ENCODE measurements at places on chromosomes 6 and 20.

DNA sequence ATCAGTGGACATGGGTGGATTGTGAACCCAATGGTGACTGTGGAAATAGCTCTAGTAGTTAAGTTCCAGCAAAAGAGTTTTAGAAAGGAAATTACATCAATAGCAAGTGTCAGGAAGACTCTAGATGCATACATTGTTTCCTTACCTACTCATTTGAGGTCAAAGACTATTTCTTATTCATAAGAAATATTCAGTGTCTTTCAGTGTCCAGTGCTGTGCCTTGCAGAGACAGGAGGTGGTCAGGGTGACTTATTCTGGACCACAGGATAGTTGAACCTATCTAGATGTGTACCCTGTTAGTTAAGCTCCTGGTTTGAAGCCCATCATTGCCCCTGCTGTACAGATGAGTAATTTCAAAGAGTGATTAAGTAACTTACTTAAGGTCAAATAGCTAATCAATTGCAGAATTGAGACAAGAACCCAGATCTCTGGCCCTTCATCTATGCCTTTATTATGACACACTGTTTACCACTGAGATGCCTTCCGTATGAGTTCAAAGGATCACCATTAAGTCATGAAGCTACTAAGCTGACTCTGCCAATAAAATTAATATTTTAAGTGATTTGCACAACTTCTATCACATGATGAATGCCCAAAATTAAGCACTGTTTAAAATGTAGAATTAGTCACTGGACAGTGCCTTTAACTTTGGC lies 136.1 kb downstream of the PDSS2 start:
- ATAC-seq: no peak

- ATAC-seq: peak; percentile 28
Measured at GRCh38 chr6:40410821-40411220, 176.3 kb downstream of the LRFN2 start.

- no peak for ATAC-seq
Measured at GRCh38 chr20:60138256-60139220, 180.3 kb downstream of the CDH26 start.

GRCh38 chr20:58330687-58331086 lies 21.2 kb downstream of the RAB22A start:
- no peak for ATAC-seq

DNA sequence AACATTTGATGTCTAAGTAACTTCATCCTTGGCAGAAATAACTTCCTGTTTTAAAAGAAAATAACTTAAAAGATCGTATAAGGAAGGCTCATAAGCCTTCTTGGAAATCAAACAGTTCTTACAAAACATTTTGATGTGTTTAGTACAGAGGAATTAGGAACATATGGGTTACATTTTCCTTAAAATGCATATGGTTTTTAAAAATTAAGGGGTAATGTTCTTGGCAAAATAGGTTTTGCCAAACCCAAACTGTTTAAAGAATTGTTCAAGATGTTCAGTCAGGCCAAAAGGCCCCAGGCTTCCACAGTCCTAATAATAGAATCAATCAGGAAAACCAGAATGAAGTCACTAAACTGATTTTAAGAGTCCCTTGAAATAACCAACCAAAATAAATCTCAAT lies 142.7 kb upstream of the SLC35B3 start:
- no peak for ATAC-seq

DNA sequence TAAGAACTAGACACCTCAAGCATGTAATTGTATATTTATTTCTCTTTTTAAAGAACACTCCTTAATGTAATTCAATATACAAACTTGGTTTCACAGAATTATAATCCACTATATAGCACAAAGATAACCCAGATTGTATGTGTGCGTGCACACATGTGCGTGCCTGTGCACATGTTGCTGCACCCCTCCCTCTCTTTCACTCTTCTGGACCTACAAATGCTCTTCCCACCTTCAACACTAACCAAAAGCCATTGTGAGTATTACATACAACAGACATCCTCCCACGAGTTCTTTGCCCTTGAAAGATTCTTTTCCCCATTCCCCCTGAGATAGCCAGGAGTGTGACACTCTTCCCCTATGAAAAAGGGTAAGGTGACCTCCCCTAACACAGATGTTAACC lies 193.5 kb downstream of the HIVEP2 start:
- no peak for ATAC-seq

GRCh38 chr6:83873869-83874268 lies 14.4 kb downstream of the CYB5R4 start:
- ATAC-seq: no peak

GRCh38 chr6:133991096-133991593 lies 38.1 kb downstream of the TBPL1 start:
- ATAC-seq: peak; percentile 77

DNA sequence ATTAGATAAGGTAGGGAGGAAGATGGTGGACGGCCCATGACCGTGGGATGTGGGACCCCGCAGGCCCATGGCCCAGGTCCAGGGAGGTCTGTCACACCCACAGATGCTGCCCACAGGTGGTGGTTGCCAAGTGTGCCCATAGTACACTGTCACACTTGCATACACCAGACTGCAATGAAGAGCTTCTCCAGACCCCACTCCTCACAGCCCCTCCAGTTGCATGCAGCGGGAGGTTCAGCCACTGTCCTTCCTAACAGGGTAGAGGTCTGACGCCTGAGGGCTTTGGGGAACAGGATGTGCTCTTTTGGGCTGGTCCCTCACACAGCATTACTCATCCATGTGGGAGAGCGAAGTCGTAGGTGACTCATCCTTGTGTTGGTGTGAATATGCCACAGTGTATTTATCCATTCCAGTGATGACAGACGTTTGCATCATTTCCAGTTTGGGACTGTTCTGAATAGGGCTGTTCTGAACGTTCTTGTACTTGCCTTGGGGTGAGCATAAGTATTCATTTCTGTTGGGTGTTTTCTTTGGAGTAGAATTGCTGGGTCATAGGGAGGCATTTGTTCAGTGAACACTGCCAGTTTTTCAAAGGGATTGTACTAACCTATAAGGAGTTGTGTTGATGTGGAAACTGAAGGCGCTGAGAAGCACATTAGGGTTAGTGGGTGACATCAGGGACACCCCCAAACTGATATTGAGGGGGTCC lies 10.1 kb upstream of the PYGB start:
- peak; percentile 94 for ATAC-seq

- ATAC-seq: peak; percentile 97
Measured at GRCh38 chr20:208942-209566, 18.0 kb upstream of the DEFB129 start.

GRCh38 chr6:142699391-142699790 lies 245.6 kb downstream of the HIVEP2 start:
- ATAC-seq: no peak

- peak; percentile 99 for ATAC-seq
Measured at GRCh38 chr6:64012351-64013001, 376.9 kb downstream of the PHF3 start.

DNA sequence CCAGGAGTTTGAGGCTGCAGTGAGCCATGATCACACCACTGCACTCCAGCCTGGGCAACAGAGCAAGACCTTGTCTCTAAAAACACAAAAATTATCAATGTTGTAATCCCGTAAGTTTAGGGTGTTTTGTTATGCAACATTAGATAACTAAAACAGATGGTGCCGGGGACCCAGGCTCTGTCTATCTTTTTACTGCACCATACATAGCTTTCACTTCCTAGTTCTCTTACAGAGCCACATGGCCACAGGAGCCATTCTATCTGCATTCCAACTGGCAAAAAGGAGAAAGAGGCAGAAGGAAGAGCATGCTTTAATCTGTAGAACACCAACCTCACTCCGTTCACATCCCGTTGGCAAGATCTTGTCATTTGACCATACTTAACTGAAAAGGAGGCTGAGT lies 5.4 kb upstream of the TCF15 start:
- no peak for ATAC-seq

GRCh38 chr6:1201547-1202200 lies 110.2 kb upstream of the FOXQ1 start:
- no peak for ATAC-seq

DNA sequence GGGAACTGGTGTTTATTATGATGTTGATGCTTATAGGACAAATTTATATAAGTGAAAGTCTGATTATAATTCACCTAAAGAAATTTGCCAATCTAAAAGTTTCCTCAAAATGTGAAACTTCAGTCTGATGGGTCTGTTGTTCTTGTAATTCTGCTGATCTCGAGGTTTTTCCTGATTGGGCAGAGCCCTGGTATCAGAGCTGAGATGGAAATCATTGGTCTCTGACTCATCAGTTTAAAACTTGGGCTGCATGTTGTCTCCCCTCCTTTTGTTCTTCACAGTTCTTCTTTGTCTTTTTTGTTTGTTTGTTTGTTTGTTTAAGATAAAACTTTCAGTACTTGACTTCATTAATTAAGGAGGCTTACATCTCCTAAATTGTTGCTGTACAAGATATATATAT lies 5.9 kb downstream of the SMAP1 start:
- ATAC-seq: peak; percentile 70

DNA sequence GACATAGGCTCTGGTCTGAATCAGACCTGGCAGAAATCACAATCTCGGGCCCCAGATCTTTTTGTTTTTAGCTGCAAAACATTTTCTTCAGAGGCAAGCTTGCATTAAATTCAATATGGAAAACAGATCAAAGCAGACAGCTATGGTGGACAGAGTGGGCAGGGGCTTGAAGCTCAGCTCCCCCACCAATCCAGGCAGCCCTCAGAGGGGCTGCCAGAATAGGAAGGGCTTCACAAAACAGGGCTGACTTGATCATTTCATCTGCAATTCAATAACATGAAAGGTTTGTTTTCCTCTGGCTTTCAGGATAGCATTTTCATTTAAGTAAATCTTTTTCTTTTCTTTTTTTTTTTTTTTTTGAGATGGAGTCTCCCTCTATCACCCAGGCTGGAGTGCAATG lies 49.2 kb upstream of the ALDH8A1 start:
- ATAC-seq: no peak

DNA sequence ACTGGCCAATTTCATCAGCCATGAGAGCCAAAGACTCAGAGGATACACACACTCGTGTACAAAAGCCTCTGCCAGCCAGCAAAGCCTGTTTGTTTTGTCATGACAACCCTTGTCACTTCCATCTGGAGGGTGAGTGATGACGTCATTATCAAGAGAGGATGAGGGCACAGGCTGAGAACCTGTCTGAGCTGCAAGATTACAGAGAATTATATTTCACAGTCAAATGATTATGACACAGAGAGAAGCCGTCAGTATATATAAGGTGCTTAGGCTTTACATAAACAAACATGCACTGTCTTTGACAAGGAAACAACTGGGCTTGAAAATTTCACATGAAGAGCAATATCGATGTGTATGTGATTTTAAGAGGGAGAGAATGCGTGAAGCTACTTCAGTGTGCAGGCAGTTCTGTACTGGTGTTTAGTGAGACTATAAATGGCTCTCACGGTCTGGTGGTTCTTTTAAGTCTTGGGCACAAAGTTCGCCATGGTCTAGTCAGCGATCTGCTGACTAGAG lies 36.5 kb upstream of the BCLAF1 start:
- ATAC-seq: peak; percentile 47

GRCh38 chr6:97850458-97851212 lies 567.6 kb upstream of the MMS22L start:
- peak; percentile 99 for ATAC-seq

GRCh38 chr6:16711546-16712254 lies 49.6 kb downstream of the ATXN1 start:
- peak; percentile 23 for ATAC-seq

- ATAC-seq: no peak
Measured at GRCh38 chr20:51535075-51535386, 7.5 kb downstream of the NFATC2 start.

DNA sequence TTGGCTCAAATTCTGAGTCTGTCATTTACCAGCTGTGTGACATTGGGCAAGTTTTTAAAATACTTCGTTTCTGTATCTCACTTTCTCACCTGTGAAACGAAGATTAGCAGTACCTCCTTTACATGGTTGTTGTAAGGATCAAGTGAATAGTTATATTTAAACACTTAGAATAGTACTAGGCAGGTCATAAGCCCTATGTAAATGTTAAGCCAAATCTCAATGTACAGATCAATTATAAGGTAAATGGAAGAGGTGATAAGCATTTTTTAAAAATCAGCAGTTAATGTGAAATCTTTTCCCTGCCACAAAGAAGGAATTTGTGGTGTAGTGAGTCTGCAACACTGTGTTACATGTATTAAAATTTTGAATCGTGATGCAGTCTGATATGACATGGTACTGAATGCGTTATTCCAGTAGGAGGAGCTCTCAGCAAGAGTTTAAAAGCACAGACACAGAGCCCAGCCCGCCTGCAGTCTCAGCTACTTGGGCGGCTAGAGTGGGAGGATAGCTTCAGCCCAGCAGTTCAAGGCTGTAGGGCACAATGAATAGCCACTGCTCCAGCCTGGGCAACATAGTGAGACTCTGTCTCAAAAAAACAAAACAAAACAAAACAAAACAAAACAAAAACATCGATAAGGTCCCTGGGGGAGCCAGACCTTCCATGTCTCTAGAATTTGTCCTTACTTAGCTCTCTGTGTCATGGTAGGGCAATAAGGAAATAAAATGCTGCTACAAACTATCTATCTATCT lies 46.0 kb downstream of the GTF2H5 start:
- ATAC-seq: peak; percentile 100

- no peak for ATAC-seq
Measured at GRCh38 chr6:152112491-152113261, 305.2 kb downstream of the ESR1 start.

- ATAC-seq: no peak
Measured at GRCh38 chr6:90890683-90891330, 303.9 kb upstream of the MAP3K7 start.

DNA sequence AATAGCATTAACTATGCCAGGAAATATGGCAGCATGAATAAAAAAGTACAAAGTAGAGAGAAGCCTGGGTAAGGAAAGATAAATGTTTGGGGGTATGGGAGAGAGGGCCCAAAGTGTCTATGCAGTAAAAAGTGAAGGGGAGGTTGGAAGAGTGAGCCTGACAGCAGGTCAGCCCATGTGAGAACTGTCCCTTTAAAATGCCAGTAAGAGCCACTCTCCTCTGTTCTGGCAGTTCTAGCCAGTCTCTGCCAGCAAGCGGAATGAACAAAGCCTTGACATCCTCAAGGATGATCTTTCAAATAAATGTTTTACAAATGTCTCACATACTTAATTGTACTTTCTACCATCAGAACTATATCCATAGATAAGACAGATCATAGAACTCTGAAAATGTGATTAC lies 164.5 kb downstream of the DST start:
- ATAC-seq: no peak

GRCh38 chr20:61702246-61702645 lies 363.4 kb downstream of the TAF4 start:
- no peak for ATAC-seq

DNA sequence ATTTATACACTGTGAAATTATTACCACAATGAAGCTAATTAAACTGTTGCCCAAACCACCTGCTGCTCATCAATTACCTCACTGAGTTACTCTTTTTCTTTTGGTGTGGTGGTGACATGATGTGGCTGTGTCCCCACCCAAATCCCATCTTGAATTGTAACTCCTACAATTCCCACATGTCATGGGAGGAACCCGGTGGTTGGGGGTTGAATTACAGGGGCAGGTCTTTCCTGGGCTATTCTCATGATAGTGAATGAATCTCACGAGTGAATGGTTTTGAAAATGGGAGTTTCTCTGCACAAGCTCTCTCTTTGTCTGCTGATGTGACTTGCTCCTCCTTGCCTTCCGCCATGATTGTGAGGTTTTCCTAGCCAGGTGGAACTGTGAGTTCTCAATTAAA lies 145.0 kb downstream of the LRRC1 start:
- ATAC-seq: no peak
